ENCODE measurements at places on chromosomes 6 and 20. TPM values are rescaled to one million over a fixed set of nuclear protein-coding genes. Genes with fewer than 3 reads are reported as not detected.

The C6orf141 gene
- total RNA-seq, result not detected

DNA sequence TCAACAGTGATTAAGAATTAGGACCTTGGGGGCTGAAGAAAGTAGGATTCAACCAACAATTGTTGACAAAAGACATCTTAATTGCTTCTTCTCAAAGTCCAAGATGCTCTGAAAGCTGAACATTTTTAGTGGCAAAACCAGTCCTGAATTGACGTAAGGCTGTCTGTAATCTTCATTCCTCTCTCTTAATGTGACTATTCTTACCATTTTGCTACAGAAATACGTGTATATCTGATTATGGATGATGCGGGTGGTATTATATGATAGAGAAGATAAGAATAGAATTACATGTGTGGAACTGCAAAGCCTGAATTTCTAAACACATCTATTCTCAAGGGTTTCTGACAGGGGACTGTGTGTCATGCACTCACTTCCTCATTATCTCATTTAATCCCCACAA is 130.3 kb upstream of the SASH1 start:
- DNase-seq, result no peak

GRCh38 chr6:152736687-152737273 is 13.8 kb upstream of the VIP start:
- DNase-seq, result no peak

GRCh38 chr6:130615816-130616215 is 211.4 kb upstream of the SMLR1 start:
- no peak for DNase-seq

GRCh38 chr20:42258564-42259302 is 640.6 kb upstream of the CHD6 start:
- DNase-seq, result no peak

The NAA20 gene
- 18.9 TPM for total RNA-seq

The TREM1 gene
- 1.8 TPM for total RNA-seq
